ENCODE measurements at places on chromosomes 4 and X. TPM values are rescaled to one million over a fixed set of nuclear protein-coding genes. Genes with fewer than 3 reads are reported as not detected.

DNA sequence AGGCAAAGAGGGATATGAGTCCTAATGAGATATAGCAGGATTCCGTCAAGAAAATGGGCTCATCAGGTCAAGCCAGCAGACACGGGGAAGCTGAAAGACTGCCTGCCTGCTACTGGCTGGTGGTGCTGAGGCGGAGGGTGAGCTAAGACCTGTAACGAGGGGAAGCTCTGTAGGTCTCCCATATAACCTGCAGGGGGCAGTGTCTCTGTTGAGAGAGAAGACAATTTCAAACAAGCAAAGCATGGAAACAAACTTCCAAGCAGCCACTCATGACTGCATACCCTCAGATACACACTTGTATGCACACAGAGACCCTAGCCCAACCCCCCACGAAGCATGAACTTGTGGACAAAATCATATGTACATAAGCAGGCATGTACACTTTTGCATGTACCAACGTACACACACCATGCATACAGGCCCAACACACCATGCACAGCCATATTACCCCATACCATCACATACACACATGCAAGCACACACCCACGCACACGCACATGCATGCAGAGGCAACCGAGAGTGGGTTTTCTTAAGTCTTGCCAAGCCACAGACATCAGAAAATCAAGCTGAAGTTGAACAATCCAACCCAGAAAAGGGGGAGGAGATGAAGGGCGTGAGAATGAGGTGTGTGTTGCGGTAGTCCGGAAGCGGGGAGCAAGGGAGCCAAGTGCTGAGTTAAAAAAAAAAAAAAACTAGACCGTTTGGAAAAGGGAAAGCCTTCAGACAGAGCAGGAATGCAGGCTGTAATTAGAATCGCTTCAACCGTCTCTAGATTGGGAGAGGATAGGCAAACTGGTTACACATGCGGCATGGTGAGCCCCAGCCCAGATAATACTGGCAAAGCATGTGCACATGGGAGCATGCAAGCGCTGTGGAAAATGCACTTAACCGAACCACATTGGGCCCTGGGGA, 71.0 kb downstream of the PJA1 start:
- peak; percentile 42 for DNase-seq

GRCh38 chrX:115560978-115561604, at the start of gene PLS3:
PLS3 (plus strand) TSS chrX:115561174; CDS start chrX:115610251, 49,077 bp downstream.
- DNase-seq: peak; percentile 72

DNA sequence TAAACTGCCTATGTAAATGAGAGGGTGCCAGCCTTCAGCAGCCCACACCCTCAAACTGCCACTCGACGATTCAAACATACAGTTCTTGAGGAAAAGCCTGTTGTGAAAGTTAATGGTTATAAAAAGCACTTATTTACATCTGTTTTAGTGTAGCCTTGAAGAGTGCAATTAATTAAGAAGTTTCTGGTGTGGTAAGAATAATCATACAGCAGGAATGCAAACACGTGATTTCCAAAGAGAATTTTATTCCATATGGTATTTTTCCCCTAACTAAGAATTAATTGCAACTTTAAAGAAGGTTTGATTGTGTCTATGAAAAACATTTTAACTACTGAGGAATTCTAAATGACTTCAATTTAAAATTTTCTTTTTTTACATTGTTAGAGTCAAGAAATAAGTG, 176.3 kb upstream of the PITX2 start:
- DNase-seq: no peak

- peak; percentile 70 for DNase-seq
Observed at GRCh38 chr4:157045507-157046127, 30.3 kb upstream of the GLRB start.

DNA sequence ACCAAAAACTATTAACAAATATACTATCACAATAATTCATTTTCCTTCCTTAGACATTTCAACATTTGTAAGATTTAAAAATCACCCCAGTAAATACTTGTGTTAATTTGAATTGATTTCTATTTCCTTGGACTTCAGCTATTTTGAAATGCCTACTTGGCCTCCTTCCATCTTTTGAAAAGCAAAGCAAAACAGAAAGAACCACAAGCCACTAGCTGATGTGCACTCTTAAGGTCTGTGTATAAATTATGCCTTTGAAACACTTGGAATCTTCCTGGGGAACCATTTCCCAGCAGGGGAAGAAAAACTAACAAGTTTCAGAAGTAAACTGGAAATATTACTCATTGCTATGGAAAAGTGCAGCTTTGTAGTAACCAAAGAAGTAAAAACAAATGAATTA, 139.8 kb downstream of the CLCN4 start:
- DNase-seq: no peak

DNA sequence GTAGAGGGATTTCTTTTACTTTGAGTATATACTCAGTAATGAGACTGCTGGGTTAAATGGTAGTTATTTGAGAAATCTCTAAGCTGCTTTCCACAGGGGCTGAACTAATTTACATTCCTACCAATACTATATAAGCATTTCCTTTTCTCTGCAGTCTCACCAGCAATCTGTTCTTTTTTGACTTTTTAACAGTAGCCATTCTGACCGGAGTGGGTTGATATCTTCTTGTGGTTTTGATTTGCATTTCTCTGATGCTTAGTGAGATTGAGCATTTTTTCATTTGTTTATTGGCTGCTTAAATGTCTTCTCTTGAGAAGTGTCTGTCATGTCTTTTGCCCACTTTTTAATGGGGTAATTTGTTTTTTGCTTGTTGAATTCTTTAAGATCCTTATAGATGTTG, 43.3 kb downstream of the SPCS3 start:
- DNase-seq: no peak

DNA sequence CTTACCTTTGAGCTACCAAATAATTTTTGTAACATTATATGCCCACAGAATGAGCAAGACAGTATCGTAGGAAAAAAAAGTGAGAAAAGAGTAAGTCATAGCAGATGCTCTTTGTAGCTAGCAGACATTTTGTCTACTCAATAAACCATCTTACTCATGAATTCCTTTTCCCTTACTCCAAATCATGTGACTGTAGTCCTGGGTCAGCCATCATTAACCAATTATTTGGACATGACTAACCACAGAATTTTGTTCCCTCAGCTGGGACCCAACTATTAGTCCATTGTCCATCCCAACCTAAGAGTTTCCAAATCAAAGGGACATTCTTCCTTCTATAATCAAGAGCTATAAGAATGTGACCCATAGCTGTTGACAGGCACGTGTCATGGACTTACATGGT, 11.4 kb downstream of the UBE2D3 start:
- DNase-seq: peak; percentile 55

DNA sequence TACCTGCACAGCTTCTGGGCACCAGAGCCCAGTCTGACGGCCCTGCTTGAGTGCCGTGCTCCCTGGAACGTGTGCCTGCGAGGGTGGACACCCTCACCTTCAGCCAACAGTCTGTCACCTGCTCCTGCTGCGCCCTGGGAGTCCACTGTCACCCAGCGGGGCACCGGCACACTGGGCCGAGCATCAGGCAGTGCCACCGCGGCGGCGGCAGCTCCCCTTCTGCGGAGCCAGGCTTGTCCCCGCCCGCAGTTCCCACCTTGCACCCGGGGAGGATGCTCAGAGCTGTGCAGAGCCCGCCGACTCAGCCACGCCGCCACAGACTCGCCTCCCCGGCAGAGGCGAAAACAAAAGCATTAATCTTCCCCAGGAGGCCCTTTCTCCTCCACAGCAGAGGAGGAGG, 86.8 kb downstream of the ABLIM2 start:
- no peak for DNase-seq

DNA sequence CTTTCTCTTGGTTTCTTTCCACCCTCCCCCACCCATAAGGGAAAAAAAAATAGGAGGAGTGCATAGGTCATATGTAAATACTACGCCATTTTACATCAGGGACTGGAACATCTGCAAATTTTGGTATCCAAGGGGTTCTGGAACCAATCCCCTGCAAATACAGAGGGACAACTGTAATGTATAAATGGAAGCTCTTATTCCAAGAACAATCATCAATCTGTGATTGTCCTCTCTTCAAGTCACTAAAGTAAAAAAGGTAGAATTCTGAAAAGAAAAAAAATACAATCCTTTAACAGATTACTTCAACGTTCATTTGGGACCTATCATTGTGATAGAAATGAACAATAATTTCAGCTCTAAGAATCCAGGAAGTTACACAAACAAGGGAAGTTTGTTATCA, 13.6 kb downstream of the PPA2 start:
- no peak for DNase-seq

- no peak for DNase-seq
Observed at GRCh38 chrX:44189116-44189515, 154.4 kb downstream of the EFHC2 start.

DNA sequence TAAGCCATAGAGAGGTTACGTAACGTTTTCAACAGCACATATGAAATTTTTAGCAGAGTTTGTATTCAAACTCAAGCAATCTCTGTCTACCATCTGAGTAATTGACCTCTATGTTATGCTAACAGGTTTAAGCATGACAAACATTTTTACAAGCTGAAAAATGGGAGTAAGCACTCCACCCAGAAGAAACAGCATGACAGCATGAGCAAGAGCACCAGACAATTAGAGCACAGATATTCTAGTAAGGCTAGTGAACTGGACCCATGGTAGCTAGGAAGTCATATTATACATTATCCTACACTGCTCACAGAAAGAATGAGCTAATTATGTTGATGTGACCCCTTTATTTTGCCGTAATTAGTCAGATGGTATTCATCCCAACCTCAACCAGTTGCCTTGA, 200.5 kb downstream of the PABPC4L start:
- no peak for DNase-seq

GRCh38 chr4:57989430-57989829, 879.2 kb upstream of the IGFBP7 start:
- no peak for DNase-seq

GRCh38 chrX:132226169-132226568, 6.9 kb upstream of the RAP2C start:
- DNase-seq: no peak

- DNase-seq: no peak
Observed at GRCh38 chrX:14028473-14028872, 1.2 kb downstream of the GEMIN8 start.

GRCh38 chrX:27336466-27337091, 126.6 kb downstream of the PPP4R3C start:
- no peak for DNase-seq

GRCh38 chrX:150087612-150088011, 149.3 kb upstream of the EOLA2 start:
- no peak for DNase-seq

DNA sequence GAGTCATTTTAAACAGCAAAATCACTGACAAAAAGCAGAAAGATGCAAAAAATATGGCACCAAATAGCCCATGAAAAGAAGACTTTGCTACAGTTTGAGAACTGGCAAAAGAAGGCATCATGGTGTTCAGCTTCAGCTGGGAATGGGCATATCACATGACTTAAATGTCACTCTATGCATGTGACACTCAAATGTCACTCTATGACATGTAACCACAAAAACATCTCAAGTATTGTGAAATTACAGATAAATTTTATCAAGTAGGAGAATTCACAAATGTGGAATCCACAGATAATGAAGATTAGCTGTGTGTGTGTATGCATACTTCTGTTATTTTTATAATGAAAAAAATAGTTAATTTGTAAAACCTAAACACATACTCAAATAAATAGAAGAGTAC, 81.9 kb downstream of the ATP10D start:
- no peak for DNase-seq

DNA sequence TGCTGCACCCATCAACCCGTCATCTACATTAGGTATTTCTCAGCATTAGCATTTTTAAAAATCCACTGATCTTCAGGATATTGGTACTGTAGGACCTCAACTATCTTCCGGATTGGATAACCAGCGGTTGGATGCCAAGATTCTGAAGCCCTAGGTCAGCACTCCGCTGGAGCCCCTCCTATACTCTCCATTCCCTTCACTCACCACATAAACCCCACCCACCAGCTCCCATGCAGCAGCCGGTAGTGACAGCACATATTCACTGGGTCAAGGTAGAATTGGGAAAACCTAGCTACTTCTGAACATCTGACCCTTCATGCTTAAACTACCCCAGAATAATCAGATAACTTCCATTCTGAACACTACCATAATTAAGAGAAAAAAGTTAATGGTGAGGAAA, 134.9 kb downstream of the CORIN start:
- DNase-seq: no peak

DNA sequence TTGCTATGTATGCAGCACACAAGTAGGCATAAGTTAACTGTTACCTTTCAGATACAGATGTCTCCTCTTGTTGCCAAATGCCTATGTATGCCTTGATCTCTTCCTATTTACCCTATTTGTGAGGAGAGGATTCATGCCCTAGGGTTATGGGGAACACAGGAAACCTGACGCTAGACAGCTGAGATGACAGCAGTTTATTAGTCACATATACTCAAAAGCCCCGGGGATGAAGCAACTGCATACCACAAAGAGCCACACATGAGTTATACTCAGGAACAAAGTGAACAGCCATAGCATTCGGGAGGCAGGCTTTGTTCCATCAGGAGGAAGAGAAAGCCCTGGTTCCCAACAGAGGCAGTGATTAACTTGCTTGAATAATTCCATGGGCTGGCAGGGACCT, 1011.7 kb upstream of the PCDH7 start:
- DNase-seq: no peak

DNA sequence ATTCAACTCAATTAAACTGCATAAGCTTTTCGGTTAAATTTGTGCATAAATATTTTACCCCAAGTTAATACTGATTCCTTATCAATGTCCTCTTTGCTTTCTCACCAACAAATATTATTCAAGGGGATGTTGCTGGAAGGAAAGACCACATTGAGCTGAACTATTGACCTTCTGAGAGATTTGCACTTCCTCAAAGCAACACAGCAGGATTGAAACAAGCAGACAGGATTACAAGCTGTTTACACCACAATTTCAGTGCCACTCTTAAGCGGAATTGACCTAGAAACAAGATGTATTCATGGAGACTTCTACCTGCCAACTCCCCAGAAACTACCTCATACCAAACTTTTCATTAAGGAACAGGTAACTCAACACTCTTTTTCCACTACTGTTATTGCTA, 96.5 kb upstream of the DUSP21 start:
- DNase-seq: no peak

GALNTL6 gene
- not detected for total RNA-seq

MAGEC1 gene
- total RNA-seq: not detected

DMRTC1 gene
- total RNA-seq: not detected

POLN gene
- total RNA-seq: 0.61 TPM

ERCC6L gene
- 14.4 TPM for total RNA-seq

FRMD7 gene
- total RNA-seq: not detected

OCIAD1 gene
- 54.6 TPM for total RNA-seq
